ENCODE measurements at places on chromosomes 7 and 10. TPM values are rescaled to one million over a fixed set of nuclear protein-coding genes. Genes with fewer than 3 reads are reported as not detected.

Gene CLDN15
- total RNA-seq = 13.1 TPM

Gene DNAH11
- total RNA-seq = 0.15 TPM

Gene LHPP
- total RNA-seq = 11.6 TPM

Gene KLF14
- 0.03 TPM for total RNA-seq

Gene CNPY1
- total RNA-seq = not detected

Gene EPO
- total RNA-seq = not detected

Gene CHCHD1
- 78.7 TPM for total RNA-seq

Gene CTAGE8
- total RNA-seq = not detected

All from A549 treated with CORT108297 at 1 μM for 4 hours (cell line).